ENCODE measurements at places on chromosomes 3 and 15.

DNA sequence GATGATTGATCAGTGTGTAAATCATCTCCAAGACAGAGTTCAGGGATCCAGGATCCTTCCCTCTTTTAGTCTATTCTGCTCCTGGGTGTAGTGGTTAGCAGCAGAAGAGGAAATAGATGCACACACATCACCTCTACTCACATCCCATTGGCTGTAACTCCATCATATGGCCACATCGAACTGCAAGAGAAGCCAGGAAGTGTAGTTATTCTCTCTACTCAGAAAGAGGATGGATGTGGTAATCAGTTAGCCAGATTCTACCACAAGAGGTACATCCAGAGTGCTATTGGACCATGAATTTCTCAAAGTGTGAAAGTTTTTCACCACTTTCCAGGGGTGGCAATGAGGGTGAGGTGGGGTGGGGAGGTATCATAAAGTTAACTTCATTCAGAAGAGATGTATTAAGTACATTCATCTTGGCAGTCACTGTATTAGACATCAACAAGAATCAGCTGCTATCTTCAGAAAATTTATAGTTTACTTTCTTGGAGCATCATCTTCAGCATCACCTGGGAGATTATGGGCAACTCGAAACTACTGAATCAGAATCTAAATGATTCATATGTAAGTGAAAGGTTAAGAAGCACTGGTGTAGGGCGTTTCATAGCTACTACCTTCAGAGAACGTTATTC is 60.6 kb upstream of the GAP43 start:
- DNase-seq = no peak

DNA sequence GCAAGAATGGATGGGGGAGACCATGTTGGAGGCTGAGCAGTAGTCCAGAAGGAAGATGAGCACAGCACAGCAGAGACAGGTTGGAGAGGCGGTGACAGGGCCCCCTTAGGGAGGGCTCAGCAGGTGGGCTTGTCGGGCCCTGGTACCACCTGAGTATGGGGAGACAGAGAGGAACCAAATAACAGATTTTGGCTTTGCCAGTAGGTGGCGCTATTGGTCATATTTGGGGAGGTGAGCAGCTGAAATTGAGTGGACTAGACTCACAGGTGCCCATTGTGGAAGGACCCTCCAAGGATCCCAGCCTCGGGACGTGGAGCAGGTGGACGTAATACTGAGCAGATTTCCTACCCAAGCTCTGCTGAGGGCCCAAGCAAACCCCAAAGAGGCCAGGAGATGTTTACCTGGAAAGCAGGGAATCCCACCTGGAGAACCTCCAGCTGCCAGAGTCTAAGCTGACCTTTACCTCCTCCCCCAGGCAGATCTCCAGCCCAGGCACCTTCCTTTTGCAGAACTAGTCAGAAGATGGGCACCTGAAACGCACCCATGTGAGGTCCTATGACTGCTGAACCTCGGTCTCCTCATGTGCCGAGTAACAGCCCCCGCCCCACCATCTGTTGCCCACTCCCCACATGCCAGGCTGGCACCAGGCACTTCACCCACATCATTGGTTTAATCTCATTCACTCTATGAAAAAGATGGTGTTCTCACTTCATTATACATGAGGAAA is 24.6 kb upstream of the CORO2B start:
- DNase-seq = peak; percentile 25

DNA sequence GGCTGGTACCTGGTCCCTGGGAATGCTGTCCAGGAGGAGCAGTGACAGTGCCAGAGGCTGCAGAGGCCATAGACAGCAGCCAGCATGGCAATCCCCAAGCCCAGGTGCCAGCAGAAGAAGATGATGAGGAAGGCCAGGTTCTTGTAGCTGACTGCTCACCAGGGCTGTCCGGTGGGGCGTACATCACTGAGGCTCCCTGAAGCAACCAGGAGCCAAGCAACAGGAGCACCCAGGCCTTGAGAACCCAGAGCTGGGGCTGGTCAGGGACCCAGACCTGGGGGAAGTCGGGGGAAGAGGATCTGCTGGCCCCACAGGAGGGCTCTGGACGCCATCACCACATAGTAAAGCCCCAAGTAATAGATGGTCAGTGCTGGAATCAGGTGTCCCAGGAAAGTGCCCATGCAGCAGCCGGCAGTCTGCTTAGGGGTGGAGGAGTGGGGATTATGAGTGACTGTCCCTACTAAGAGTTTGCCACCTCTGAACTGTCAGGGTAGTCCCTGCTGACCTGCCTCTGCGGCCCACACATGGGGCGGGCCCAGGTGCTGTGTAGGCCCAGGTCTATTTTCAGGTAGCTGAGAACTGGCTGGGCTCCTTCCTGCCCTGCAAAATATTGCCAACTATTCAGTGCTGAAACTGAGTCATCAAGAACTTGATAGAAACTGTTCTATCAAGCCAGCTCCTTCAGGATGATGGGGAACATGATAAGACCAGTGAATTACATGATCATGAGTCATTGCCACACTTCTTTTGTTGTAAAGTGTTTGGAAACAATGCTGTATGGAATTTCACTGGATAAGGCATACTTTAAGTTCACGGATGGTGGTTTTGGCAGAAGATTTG is 68.7 kb downstream of the CHRD start:
- DNase-seq = peak; percentile 75

GRCh38 chr15:35479423-35479822 is 66.5 kb downstream of the DPH6 start:
- DNase-seq = no peak

DNA sequence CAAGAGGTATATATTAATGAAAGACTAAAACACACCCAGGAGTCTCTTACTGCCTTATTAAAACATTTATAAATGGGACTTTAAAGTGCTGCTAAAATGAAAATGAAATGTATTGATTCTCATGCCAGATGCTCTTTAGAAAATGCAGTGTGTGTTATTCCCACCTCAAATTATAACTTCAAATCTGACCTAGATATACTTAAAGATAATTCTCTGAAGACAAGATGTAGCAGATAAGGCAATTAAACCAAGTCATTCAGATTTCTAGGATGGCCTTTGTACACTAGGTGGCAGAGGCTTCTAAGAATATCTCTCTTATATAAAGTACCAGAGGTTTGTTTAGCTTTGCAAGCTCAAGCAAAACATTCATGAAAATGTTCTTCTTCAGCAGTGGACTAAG is 26.9 kb upstream of the GOLGA8B start:
- peak; percentile 34 for DNase-seq

DNA sequence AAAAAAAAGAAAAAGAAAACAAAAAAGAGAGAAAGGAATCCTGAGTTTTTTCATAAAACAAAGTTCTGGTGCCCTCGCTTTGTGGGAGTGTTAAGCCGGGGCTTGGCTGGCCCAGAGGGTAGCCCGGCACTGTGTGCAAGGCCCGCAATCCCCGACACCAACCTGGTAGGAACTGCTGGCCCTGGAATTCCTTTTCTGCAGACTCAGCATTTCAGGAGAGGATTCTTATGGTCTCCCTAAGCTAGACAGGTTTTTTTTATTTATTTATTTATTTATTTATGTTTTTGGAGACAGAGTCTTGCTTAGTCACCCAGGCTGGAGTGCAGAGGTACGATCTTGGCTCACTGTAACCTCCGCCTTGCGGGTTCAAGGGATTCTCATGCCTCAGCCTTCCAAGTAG is 238.8 kb downstream of the PDCD6IP start:
- DNase-seq = no peak

- DNase-seq = no peak
Observed at GRCh38 chr3:13745636-13746035, 134.2 kb downstream of the WNT7A start.

GRCh38 chr3:149844091-149844490 is 31.1 kb downstream of the RNF13 start:
- no peak for DNase-seq

GRCh38 chr15:38144921-38145320 is 107.7 kb upstream of the SPRED1 start:
- peak; percentile 58 for DNase-seq

GRCh38 chr3:130395331-130395730 is 49.9 kb downstream of the COL6A5 start:
- no peak for DNase-seq

GRCh38 chr3:134299888-134300206 is 49.2 kb upstream of the RYK start:
- no peak for DNase-seq

GRCh38 chr3:123163141-123163540 is 38.6 kb upstream of the SEC22A start:
- DNase-seq = no peak

- DNase-seq = no peak
Observed at GRCh38 chr15:96395687-96396086, 65.2 kb downstream of the NR2F2 start.

- no peak for DNase-seq
Observed at GRCh38 chr15:99135194-99135593, 30.3 kb downstream of the SYNM start.

DNA sequence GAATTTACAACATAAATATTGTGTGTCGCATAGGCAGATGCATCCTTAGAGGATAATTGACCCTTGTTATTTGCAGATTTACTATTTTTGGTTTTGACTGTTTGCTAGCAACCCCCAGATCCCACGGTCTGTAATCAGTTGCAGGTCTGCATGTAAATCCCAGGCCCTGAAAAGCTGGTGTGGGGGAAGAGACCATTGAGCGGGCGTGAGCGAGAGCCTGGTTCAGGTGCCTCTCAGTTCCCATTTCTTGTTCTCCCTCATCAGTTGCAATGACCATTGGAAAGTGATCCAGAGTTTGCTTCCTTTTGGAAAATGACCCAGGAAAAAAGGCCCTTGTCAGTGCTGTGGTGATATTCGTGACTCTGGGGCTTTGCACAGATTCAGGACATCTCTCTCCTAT is 238.9 kb downstream of the UACA start:
- DNase-seq = no peak

DNA sequence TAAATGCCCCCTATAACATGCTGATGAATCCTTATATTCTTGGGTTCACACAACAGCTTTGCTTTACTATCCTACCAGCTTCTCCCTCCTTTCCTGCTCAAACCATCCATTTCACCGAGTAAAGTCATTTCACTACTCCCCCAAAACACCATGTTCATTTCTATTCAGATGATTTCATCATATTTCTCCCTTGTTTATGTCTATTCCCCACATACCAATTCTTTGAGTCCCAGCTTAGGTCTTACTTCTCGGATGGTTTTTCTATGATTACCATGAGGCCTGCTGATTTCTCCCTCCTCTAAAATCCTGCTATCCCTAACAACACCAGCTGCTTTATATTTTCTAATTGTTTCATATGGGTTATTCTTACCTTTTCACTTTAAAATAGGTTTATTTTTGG is 231.4 kb downstream of the TIGIT start:
- DNase-seq = peak; percentile 42

GRCh38 chr15:76366714-76367113 is 30.1 kb downstream of the ISL2 start:
- DNase-seq = no peak

- no peak for DNase-seq
Observed at GRCh38 chr3:115708540-115708939, 85.2 kb downstream of the GAP43 start.

DNA sequence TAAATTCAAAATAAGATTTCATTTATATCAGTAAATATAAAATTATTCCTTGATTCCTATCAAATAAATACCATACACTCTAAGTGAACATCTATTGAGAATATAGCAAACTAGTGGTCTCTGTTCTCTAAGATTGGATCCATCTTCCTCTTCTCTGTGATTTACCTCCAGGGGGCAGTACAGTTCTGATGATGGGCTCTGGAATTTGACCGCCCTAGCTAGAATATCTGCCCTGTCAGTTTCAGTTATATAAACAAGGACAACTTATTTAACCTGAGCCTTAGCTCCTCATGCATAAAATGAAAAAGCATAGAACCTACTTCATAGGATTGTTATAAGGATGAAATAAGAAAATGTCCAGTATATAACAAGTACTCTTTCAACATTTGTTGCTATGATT is 171.1 kb upstream of the CCDC54 start:
- peak; percentile 78 for DNase-seq

GRCh38 chr3:72490688-72491435 is 357.4 kb downstream of the SHQ1 start:
- no peak for DNase-seq

DNA sequence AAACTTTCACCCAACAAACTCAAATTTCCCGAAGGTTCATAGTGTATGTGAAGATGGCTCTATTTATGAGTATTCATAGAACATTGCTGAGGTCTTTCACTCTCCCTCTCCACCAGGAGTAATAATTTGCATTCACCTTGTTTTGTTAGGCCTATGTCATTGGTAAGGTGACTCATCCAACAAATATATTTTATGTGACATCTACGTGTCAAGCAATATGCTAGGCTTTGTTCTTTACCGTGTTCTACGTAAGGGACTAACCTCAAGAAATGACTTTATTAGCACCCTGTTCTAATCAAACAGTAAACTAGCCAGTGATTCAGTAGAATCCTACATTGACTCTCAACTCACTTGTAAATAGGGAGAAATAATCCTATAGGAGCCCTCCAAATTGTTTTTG is 334.4 kb downstream of the FGF12 start:
- no peak for DNase-seq

DNA sequence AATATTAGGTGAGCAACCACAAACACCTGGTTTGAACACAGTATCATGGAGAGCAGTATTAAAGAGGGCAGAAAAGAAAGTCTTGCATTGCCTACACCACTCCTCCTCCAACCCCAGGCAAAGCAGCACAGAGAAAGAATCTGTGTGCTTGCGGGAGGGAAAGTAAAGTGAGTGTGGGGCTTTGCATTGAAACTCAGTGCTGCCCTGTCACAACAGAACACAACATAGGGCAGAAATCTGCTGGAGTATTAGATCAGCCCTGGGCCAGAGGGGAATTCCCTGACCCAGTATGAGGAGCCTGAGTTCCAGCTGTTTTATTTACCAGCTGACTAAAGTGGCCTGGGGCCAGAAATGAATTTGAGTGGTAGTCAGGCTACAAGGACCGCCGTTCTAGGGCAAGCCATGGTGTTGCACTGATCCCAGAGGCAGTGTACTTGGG is 75.5 kb downstream of the SPATA16 start:
- DNase-seq = no peak

- DNase-seq = no peak
Observed at GRCh38 chr3:108292450-108292849, 3.9 kb upstream of the HHLA2 start.

GRCh38 chr3:102443021-102443420 is 8.2 kb downstream of the ZPLD1 start:
- peak; percentile 44 for DNase-seq

- DNase-seq = no peak
Observed at GRCh38 chr15:62985768-62986167, 56.8 kb upstream of the TPM1 start.

GRCh38 chr3:47503033-47503432 is 10.5 kb downstream of the ELP6 start:
- no peak for DNase-seq

DNA sequence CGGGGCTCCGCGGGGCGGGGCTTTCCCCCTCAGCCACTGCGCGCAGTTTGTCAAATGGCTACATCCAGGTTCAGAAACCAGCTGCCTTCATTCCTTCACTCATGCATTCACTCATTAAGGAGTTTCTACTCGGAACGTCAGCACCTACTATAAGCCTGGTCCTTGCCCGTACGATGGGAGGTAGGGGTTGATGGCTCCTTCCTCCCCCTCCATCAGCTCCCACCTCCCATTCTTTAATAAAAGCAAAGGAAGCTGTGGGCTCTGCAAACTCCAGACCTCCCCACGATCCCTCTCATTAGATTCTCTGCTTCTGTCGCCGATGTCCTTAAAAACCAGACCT is 267 bp upstream of the CFAP92 start:
- DNase-seq = no peak
